RPMI7951 (cell line): ENCODE measurements at places on chromosomes 3 and 15. TPM values are rescaled to one million over a fixed set of nuclear protein-coding genes. Genes with fewer than 3 reads are reported as not detected.

DNA sequence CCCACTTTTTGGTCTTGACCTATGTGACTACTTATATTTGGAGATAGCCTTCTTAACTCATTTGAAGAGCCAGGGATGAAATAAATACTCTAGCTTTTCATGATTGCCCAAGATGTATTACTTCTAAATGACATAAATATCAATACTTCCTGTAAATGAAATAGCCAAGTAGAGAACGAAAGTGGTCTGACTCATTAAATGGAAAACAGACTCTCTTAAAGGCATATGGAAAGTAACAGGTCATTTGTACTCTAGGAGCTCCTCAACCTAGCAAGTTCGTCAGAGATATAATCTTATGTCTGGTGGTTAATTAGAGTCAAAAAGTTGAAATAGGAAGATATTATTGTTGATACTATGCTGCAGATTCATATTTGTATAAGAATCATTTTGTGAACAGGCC, 1105.4 kb downstream of the TUSC7 start:
- DNase-seq, result no peak

DNA sequence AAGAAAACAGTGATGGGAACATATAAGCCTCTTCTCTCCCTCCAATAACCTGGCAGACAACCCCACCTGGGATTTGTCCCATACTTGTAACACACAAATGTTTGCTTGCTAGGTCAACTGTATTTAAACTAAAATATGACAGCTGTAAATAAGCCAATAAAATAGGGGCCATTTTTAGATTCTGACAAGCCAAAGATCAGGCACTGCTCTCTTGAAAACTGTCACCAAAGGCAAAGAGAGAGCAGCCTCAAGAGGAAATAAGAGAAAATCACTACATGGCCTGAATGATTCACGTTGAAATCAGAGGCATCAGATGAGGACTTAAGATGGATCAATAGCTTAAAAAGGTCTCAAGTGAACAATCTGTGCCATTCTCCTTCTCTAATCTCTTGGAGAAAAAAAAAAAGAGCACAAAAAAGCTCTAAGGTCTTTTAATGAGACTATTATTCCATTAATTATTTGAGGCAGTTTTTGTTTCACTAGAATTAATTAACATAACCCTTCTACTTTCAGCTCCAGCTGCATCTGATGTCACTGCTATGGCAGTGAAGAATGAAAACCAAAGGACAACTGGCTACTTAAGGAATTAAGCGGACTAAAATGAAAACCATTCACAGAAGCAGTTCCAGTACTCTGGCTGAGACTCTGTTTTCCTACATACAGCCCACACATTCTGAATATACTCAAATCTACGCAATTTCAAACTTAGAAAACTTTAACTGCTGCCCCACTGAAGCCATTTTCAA, 19.0 kb downstream of the MYO5A start:
- no peak for DNase-seq

DNA sequence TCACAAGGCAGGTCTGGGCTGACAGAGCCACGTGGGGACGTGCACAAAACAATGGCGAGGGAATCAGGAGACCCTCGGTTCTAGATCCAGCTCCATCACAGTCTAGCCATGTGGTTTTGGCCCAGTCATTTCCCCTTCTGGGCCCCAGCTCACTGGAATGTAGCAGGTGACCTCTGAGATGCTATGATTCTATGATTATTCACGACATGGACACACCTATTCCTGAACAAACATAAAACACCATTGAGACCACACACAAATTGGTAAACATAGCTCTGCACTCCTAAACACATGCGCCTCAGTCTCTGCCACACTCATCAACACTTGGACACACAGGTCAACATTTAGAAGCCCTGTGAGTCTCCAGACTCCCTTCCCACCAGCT, 9.0 kb downstream of the IGDCC4 start:
- DNase-seq, result no peak

- no peak for DNase-seq
Observed at GRCh38 chr3:122947196-122947595, 80.4 kb downstream of the SEMA5B start.

DNA sequence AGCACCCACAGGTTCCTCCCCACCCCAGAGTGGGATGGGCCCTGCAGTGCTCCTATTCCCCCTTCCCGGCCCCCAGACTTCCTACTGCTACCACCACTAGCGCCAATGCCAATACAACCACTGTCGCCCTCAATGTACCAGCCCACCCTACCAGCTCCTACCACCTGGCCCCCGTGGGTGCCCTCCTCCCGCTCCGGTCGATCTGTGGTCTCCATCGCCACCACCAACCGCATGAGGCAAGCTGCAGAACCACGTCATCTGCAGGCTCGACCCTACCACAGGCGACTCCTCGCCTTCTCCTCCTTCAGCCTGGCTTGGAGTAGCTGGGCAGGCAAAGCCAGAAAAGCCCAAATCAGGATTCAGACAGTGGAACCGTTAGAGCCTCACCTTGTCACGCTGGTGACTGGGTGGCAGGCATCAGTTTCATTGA, 179.3 kb downstream of the POTEB3 start:
- DNase-seq, result peak; percentile 54

- no peak for DNase-seq
Observed at GRCh38 chr15:43219929-43220928, 589 bp downstream of the EPB42 start.

DNA sequence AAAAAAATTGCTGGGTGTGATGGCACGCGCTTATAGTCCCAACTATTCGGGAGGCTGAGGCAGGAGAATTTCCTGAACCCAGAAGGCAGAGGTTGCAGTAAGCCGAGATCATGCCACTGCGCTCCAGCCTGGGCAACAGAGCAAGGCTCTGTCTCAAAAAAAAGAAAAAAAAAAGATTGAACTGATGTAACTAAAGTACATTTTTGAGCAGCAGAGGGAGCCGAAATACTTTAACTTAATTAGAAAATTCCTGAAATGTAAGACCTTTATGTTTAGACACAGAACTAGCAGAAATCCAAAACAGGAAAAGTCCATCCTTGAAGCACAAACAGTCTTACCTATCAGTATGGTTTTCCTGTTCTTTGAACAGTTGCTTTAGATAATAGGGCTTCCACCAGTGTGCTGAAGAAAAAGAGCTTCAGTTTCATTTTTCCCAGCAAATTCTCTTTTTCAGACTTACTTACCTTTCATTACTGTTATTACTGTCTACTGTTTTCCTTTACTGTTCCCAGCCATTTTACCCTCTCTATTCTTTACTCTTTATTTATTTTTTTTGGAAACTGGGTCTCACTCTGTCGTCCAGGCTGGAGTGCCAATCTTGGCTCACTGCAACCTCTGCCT, 33.4 kb upstream of the ZNF609 start:
- DNase-seq, result peak; percentile 30

DNA sequence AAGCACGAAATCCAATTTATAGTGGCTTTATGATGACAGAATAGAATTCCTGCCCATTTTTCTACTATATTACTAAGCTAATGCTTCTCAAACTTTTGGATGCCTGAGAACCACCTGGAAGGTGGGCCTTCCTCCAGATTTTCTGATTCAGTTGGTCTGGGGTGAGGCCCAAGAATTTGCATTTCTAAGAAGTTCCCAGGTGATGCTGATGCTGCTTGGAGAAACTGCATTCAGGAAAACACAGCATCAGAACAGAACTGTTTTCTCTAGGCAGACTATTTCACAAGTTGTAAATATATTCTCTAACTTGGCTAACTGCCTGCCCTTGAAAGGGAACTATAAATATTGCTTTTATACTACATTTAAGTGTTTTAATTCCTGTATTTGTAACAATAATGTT, 644.9 kb upstream of the DPPA4 start:
- DNase-seq, result no peak

GRCh38 chr3:48352546-48352945, 19.1 kb upstream of the SPINK8 start:
- DNase-seq, result peak; percentile 26

DNA sequence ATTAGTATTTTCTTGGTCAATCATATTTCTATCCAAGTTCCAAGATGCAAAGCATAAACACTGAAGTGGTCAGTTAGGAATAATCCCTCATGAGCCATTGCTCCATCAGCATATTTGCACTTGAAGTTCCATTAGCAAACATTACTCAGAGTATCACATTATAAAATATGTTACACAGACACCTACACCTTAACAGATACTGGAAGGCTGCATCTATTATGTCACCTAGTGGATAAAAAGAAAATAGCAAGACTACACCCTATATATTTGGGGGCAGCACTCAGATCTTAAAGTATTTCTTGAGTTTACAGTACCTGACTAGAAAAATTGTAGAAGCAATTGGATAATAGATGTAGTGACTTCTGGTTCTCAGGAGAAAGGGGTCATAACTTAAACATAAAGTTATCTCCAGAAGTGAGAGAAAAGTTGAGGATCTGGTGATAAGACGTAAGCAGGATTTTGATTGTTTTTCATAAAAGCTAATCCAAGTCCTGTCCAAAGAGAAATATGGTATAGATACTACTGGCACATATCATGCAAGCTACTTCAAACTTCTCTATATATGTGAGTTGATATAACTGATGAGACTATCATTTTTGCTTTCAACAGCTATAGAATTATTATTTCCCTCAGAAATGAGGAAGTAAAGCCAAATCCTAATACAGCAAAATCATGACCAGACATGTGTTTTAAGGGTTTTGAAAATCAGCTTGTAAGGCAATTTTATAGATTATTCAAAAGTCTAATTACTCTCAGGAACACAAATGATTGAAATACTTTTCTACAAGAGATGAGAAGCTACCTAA, 422.2 kb downstream of the GBE1 start:
- no peak for DNase-seq

- no peak for DNase-seq
Observed at GRCh38 chr3:118128886-118129285, 905.8 kb downstream of the IGSF11 start.

DNA sequence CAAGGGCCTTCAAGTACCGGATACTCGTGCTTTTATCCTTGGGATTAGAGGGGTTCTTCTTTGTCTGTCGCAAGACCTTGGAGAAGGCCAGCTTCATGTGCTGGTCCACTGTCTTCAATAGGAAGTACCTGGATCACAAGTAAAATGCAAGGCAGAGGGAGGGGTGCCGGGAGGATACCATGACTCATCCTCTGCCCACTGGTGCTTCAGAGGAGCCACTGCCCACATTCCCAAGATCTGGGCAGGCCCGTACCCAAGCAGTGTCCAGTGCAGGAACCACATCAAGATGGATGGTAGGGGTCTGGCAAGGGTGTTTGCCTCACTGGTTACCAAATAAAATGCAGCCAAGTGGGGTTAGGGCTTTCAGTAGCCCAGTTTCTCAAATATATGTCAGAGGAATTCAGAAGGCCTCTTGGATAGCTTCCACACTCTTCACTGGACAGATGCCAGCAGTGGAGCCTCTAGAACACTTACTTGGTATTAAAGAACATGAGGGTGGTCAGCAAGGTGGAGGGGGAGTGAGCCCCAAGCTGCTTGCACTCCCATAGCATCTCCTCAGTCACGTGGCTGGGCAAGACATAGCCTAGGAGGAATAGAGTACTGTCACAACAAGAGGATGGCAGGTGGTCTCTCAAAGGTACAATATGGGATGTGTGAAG, 3.6 kb upstream of the IMPDH2 start:
- DNase-seq, result no peak

- no peak for DNase-seq
Observed at GRCh38 chr15:69520067-69520466, 67.4 kb downstream of the RPLP1 start.

GRCh38 chr3:121481106-121481880, 64.5 kb downstream of the POLQ start:
- peak; percentile 60 for DNase-seq

DNA sequence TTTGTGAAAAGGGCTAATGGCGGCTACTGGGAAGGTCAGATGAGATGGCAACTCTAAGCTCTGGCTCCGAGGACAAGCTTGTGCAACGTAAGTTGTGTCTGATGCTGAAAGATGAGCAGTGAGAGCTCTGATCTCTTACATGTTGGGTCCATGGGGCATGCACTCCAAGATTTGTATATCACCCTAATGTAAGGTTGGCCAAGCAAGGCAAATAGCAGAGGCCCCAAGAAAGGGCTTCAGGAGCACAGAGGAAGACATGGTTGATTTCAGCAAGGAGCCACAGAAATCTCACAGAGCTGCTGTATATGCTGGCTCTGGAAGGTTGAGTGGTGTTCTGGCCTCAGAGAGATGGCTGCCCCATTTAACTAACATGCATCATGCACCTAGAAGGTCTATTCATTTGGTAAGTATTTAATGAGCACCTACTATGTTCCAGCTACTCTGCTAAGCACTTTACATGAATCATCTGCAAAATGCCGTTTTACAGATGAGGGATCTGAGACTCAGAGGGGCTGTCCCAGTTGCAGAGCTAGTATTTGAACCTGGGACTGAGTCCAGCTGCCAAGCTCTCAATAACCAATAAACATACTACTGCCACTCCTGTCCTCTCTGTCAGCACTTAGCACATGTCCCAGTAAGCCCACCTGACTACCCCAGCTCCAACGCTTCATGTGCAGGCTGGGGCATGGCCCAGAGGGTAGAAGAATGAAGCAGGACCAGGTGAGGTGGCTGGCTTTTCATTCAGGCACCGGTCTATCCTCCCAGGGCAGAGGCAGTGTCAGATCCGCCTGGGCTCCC, 27.8 kb upstream of the ATP2B2 start:
- no peak for DNase-seq

DNA sequence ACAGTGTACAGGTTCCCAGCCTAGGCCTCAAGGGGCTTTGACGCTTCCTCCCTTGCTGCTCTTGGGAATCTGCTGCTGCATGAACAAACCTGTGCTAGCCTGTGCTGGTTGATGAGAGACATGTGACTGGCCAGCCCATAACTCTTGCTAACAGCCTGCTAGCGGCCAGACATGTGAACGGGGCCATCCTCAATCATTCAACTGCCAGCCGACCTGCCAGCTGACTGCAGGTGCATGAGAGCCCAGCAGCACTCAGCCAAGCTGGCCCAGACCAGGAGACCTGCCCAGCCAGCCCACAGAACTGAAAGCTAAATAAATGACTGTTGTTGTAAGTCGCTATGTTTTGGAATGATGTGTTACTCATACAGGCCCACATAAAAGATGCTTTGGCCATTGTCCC, 82.4 kb upstream of the DLG1 start:
- no peak for DNase-seq

GRCh38 chr15:61033940-61034677, 195.0 kb downstream of the RORA start:
- no peak for DNase-seq

- DNase-seq, result peak; percentile 28
Observed at GRCh38 chr3:100400419-100400779, 490 bp downstream of the TOMM70 start.

DNA sequence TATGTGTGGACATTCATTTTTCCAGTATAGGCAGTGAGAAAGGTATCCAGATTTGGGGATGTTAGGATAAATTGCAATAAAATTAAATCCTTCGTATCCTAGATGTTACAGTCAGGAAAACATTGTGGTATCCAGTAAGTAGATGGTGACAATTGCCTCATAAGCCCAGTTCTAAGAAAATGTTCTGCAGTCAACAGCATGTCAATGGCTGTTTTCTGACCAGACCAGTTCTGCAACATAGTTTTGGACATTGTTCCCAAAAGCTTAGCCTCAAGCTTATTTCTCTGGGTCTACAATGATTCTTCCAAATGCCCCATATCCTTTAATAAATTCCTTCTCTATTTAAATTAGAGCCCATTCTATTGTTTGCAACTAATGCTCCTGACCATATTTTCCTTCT, 480.7 kb downstream of the FHIT start:
- no peak for DNase-seq

IMPG2 gene
- total RNA-seq, result under 0.01 TPM in 2 replicates

ALAS1 gene
- 32.0 and 37.6 TPM in 2 replicates for total RNA-seq

SMCO1 gene
- total RNA-seq, result not detected in 2 replicates

EOMES gene
- not detected in 2 replicates for total RNA-seq

SRP14 gene
- 404 and 461 TPM in 2 replicates for total RNA-seq

PLA2G4B gene
- 0.36 and 0.39 TPM in 2 replicates for total RNA-seq

PLSCR2 gene
- not detected in 2 replicates for total RNA-seq
